ENCODE measurements at places on chromosomes 3 and 15. TPM values are rescaled to one million over a fixed set of nuclear protein-coding genes. Genes with fewer than 3 reads are reported as not detected.

Gene AMIGO3
- total RNA-seq = not detected

GRCh38 chr3:67094167-67094566, 96.1 kb downstream of the KBTBD8 start:
- no peak for DNase-seq

- no peak for DNase-seq
Measured at GRCh38 chr3:1998739-1999138, 99.9 kb upstream of the CNTN4 start.

DNA sequence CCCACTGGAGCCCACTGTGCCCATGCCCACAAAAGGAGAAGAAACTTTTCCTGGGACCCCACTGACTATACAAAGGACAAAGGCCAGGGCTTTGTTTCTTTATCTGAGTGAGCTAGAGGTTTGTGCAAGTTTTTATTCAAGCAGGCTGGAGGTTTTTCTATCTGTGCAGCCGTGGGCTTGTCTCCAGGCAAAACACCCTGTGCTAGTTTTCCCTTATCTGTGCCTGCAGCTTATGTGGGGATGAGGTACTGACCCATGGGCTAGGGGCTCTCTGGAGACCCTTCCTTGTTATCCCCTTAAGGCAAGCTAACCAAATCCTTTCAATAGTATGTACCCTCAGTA, 545.5 kb downstream of the ZPLD1 start:
- DNase-seq = no peak

Gene THAP10
- not detected for total RNA-seq

Gene SCG5
- 3.7 TPM for total RNA-seq

DNA sequence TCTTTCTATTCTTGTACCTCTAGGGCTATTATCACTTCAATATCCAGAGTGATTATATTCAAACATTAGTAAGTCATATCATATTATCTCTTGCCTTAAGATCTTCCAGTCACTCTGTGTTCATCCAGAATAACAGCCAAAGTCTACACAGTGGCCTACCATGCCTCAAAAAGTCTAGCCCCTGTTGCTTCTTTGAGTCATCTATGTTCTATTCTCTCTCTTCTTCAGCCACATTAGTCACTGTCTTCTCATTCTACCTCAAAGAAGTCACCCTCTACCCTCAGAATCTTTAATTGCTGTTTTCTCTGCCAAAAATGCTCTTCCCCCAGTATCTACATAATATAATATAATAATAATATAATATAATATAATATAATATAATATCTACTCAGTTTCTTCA, 356.0 kb downstream of the NLGN1 start:
- DNase-seq = no peak

Gene IP6K2
- total RNA-seq = 68.2 TPM

Gene C3orf22
- total RNA-seq = not detected

Gene DISP2
- total RNA-seq = 0.39 TPM

DNA sequence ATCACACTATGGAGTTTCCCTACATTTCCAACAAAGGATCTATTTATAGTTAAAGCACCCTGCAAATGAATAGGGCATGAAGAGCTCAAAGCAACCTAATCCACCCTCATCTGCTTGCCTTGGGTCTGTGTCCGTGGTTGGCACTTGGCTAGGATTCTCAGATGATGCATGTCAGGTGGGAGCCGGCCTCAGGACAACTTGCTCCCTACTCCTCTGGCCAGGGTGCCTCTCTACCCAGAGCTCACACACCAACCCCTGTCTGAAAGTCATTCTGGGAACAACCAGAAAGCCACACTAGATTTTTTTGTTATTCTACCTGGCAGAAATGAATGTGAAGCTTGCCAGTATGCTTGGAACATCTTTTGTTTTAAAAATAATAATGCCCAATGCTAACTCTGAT, 13.2 kb downstream of the ARHGEF3 start:
- no peak for DNase-seq

DNA sequence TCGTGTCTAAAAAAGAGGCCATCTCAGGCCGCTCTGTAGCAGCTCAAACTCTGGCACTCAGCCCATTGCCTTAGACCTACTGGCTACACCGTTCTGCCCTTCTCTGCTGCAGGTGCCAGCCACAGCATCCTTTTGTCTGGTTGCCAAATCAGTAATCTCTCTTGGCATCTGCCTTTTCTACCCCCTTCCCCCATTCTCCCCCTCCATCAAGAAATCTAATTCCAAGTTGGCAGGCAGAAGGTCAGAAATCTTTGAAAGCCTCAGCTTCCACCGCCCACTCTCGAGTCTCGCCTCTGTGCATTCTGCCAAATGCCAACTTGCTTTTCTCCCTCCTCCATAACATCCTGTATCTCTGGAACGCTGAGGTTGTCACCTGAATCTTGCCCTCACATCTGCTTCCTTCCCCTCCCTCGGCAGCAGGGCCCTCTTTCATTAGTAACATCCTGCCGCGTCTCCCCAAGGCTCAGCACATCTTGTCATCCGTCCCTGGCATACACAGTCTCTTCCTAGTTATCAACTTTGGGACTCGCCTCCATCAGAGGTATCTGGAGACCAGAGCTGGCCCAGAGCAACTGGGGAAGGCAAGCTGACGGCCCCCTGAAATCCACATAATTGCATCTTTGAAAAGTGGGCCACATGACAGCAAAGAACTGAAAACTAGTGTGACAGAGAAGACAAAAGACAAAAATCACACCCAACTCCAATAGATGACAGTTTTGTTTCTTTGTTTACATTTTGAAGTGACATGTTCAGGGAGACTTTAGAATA, 312.0 kb upstream of the CCDC54 start:
- DNase-seq = no peak

- no peak for DNase-seq
Measured at GRCh38 chr3:45881078-45882022, 5.0 kb upstream of the CCR9 start.

DNA sequence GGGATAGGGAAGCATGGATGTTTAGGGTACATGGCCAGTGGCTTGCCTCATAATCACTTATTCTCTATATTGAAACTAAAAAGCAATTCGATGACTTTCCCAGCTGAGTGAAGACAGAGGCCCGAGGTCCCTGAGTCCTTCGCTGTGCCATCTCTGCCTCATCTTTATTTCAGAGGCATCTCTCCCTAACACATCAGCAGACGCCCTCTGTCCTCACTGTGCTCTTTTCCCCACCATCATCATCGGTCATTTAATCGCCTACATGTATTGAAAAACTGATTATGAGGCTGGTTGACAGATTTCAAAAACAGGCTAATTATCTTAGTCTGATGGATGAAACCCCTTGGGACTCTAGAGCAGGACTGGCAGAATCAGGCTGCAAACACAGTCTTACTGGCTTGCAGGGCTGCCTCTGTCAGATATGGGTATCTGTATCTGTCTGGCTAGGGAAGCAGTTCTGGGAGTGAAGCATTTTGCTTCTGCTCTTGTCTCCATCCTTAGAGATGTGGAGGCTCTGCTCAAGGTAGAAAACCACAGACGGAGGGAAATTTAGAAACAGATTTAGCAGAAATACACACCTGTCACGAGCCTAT, 291.0 kb upstream of the CHRM5 start:
- DNase-seq = no peak

- no peak for DNase-seq
Measured at GRCh38 chr15:40925495-40925862, 3.7 kb upstream of the DLL4 start.

DNA sequence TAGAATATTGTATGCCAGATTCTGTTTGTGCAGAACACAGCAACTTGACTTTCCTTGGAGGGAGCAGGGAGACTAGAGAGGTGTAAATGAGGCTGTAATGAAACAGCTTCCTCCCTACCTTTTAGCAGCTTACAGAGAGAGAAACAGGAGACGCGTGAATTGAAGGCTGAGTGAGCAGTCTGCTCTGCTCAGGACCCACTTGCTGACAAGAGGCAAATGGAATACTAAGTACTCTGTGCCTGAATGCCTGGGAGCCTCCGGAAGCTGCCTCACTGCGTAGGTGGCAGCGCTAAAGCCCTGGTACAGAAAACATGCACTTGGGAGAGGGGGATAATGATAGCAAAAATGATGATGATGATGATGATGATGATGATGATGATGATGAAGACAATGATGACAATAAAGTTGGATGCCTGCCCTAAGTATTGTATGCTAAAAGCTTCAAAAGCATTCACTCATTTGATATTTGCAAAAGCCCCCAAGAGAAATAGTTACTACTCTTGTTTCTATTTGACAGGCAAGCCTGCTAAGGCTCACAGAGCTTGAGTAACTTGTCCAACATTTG, 548.9 kb downstream of the NTRK3 start:
- DNase-seq = no peak

Gene TTLL13
- total RNA-seq = 1.3 TPM

Gene KIF7
- total RNA-seq = 3.5 TPM

DNA sequence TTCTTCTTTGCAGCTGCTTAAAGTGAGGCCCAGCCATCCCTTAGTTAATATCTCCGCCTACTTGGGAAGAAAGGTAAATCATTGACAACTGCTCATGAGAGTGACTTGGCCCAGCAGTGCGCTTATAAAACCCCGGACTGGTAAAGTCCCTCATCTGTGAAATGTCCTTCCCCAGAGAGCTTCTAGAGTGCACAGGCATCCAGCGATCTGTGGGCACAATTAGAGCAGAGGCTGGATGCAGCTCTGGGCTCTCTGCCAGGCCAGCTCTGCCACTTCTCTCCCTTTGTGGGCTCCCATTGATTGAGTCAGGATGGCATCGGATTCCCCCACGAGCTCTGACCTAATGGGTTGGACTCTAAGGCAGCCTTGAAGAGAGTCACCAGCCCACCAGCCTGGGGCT, 219.0 kb upstream of the LINGO1 start:
- DNase-seq = no peak

- DNase-seq = no peak
Measured at GRCh38 chr15:33098094-33099058, 96.1 kb downstream of the FMN1 start.

DNA sequence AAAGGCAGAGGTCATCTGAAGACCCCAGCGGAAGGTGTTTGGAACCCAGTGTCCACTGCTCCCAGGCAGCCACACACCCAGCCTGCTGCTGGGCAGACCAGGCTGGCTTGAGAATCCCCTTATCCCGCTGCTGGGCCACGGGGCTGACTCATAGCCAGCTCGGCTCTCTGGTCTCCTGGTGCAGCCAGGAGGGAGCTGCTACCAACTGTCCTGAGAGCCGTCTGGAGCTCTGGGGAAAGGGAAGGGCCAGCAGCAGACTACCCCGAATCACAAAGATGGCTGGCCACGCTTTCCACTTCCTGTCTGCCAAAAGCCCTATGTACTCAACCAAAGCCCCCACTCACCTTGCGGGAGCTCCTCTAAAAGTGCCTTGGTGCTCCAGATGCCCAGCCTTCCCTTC, 38.3 kb downstream of the WHAMM start:
- DNase-seq = no peak

DNA sequence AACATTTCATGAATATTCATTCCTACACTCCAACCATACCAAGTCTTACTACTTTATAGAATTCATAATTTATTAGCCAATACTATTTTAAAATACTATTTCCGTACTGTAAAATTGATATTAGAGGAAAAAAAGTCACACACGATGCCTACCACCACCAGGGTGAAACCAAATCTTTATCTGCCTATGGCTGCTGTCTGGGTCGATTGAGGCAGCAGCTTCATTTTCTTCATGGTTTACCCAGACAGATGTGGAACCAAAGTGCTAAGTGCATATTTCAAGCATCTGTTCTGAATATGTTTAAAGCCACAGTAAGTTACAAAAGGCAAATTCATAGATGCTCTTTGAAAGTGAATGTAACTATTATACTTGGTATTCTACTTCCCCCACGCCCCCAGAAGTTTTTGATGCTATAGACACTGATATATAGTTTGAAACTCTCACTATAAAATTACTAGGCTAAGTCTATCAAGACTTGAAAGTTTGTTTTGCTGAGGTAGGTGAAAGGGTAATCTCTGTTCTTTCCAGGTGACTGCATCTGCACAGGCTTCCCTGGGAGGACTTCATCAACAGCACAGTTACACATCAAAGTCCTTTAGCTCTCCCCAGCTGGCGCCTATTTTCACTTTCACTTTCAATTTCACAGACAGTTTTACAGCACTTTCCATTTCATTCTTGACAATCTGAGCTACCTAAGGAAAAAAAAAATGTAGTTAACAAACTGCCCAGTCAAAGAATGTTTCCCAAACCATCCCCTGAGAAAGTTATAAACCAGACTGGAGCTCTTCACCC, 113.9 kb downstream of the POLQ start:
- DNase-seq = peak; percentile 43

Gene ETV5
- total RNA-seq = 1.3 TPM

GRCh38 chr3:185770109-185770508, 54.7 kb downstream of the IGF2BP2 start:
- DNase-seq = no peak

- no peak for DNase-seq
Measured at GRCh38 chr3:195548006-195548405, 4.9 kb upstream of the PPP1R2 start.

DNA sequence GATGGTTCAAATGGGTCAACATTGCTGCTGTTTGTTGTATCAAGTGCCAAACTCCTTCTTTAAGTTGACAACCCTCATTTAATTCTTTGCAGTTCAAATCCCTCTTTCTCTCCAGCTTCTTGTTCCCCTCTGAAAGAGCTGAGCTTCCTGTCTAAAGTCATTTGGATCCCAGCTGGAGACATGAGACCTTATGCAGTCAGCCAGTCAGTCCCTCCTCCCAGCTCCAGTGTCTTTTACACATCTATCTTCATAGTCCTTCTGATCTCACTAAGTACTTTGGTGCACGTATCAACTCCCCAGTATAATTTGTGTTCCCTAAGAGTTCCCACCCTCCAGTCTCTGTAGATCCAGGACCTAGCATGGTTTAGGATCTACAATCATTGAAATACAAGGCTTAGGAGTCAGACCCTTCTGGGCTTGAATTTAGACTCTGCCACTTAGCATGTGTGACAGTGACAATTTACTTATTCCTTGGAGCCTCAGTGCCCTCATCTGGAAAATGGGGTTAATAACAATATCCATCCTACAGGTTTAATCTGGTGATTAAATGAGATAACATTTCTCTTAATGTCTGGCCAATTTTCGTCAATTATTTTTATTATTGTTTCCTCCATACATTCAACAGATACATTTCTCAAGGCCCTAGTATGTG, 102.8 kb upstream of the SEMA6D start:
- DNase-seq = no peak

Gene CNTN3
- total RNA-seq = not detected

DNA sequence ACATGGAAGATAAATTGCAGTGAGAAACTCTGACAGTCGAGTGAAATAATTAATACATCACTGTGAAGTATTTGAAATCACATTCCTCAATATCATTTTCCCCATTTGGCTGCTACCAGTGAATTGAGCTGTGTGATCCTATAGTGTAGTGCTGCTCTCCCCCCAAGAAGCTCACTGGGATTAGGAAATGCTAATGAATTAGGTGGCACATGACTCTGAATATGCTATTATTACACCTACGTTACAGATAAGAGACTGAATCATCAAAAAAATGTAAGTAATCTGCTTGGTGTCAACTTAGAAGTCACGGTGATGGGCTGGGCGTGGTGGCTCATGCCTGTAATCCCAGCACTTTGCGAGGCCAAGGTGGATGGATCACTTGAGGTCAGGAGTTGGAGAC, 34.7 kb upstream of the SYNM start:
- no peak for DNase-seq

- no peak for DNase-seq
Measured at GRCh38 chr3:194757647-194758061, 72.0 kb downstream of the FAM43A start.

All from activated T-helper 2 cell treated with anti-CD3 and anti-CD28 coated beads, Interferon-gamma antibody, Interleukin-2, Interleukin-4, amounts not matched to agents 10 μg/mL and 5 μg/mL and 100 μg/mL, durations not matched to agents 14 hours and 24 hours and 36 hours (primary cell).